ENCODE measurements at places on chromosomes 7 and 10.

DNA sequence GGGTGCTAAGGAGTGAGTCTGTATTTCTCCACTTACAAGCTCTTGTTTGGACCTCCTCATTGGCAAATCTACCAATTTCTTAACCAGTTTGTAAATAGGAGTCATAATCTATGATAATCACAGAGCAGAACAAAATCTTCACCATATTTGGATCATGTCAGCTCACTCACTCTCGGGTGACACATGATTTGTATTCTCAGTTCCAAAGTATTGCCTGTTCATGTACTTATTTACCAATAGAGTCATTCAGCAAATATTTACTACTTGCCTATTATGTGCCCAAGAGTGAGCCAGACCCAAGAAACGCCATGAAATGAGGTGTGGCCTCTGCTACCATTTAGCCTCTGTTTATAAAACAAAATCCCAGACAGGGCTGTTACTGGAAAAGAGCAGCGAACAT, 114.8 kb downstream of the TSPAN12 start:
- DNase-seq, result no peak

- DNase-seq, result no peak
Measured at GRCh38 chr10:63192826-63193225, 59.7 kb downstream of the NRBF2 start.

GRCh38 chr10:26729395-26729794, 31.9 kb downstream of the PDSS1 start:
- DNase-seq, result no peak

- no peak for DNase-seq
Measured at GRCh38 chr10:130403153-130404075, 267.2 kb downstream of the GLRX3 start.
